ENCODE measurements at places on chromosomes 3 and 15.

DNA sequence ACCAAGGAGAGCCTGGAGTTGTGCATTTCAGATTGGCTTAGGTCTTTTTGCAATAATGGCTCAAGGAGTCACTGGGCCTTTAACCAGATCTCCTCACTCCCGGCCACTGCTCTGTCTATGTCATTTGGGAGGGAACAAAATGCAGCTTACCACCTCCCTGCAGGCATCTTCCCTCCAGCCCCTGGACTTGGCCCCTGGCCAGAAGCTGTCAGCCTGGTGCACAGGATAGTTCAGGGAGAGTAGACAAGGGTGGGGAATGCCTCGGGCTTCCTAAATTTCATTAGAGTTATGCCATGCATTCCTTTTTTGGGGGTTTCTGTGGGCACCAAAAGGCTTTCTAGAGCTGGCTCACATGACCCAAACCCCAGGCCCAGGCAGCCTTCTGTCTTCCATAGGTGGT is 70.2 kb upstream of the HRH1 start:
- no peak for DNase-seq

GRCh38 chr3:186506857-186507256 is 37.3 kb downstream of the CRYGS start:
- no peak for DNase-seq

DNA sequence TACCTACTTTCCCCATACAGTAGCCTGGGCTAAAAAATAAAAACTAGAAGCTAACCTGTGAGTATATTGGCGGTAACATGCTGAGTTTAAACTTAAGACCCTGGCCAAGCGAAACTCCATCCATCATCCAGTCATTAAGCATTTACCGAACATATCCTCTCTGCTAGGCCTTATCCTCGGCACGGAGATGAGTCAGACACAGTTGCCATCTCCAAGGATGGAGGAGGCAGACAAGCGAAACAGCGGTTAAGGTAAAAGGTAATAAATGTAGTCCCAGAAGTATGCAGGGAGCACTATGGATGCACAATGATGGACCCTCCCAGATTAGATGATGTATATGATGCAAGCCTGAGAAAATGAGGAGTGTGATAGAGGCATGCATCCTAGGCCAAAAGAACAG is 143.6 kb downstream of the RYR3 start:
- DNase-seq = no peak

DNA sequence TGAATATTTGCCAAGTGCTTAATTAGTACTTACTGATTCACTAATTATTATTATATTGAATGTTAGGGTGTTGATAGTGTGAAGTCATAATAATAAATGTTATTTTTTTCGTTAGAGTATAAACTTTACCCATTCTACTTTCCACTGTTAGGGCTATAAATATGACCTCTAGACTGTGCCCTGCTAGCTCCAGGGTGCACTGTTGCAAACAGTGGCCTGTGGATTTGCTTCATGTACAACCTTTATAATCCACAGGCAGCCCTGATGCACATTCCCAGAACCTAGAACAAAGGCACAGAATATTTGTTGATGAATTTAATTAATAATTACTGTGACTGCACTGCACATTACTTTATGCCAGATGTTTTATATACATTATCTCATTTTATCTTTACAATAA is 28.8 kb upstream of the LEKR1 start:
- DNase-seq = no peak

GRCh38 chr3:140731440-140732119 is 53.7 kb downstream of the TRIM42 start:
- DNase-seq = no peak

DNA sequence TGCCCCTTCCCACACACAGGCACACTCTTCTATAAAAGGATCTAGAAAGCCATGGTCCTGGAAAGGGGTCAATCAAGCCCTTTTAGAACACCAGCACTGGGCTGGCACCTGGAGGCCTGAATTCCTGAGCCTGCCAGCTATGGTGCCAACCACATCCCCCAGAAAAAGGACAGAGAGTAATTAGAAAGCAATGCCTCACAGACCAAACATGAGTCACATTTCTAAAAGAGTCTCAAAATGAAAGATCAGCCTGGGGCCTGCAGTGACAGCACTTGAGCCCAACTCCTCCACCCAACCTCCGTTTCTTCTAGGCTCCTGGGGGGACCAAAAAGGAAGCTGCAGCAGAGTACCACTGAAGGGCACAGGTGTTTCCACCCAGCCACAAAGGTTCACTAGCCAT is 14.1 kb downstream of the MYLK start:
- no peak for DNase-seq

DNA sequence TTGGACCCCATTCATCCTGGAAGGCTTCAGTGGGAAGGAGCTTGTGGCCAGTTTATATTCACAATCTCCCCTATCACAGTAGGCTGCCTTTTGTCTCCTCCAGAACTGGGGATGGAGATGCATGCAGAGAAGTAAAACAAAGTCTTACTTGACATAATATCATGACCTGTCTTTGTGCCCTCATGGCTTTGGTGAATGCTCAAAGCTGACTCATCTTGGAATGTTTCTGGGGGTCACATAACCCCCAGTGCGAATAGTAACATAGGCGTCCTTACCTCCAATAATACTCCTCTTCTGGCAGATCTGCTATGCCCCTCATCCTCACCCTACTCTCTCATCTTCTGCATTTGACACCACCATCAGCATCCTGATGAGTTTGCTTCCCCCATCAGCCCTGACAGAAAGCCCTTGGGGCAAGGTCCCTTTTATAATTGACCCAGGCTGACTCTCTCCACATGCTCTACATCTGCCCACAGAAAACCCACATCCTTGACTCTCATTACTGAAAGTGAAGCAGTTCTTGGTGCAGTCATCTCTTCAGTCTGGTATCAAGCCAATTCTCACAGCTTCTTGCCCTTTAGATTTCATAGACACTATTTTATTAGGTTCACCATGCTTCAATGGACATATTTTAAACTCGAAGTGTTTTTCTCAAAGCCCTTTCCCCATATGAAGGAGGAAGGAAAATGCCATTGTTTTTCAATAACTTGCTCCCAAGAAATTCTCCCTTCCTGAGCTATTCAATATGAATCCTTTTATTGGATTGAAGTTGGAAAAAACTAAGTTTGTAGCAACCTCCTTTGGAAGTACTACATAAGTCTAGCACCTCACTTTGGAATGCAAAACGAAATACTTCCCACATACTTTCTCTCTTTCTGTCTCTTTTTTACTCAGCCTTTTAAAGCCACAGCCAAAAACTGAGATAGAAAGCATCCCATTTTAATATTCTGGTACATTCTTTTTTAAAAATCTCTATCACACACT is 36.6 kb downstream of the OSTN start:
- DNase-seq = no peak

- no peak for DNase-seq
Observed at GRCh38 chr15:99657996-99658395, 75.2 kb downstream of the LYSMD4 start.

GRCh38 chr3:69174445-69174844 is 52.0 kb upstream of the LMOD3 start:
- DNase-seq = no peak

GRCh38 chr3:40396406-40396805 is 9.4 kb downstream of the ENTPD3 start:
- no peak for DNase-seq

GRCh38 chr15:36527235-36528162 is 51.9 kb upstream of the CDIN1 start:
- no peak for DNase-seq

- no peak for DNase-seq
Observed at GRCh38 chr3:141255846-141256261, 24.2 kb downstream of the PXYLP1 start.

DNA sequence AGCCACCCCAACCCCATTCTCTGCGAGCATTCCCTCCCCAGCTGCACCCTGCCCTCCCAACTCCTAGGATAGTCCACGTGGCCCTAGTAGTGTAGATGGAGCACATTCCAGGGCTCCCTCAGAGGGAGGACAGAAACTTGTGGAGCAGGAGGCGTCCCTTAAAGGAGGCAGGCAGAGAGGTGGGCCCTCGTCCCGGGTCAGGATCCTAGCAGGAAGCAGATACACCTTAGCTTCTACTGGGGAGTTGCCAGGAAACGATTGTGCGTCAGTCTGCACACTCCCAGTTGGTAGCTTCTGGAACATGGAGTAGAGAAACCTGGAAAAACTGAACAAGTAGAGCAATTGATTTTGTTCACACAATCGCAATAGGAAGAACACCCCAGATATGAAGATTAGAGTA is 43.9 kb upstream of the KLHL25 start:
- DNase-seq = no peak

DNA sequence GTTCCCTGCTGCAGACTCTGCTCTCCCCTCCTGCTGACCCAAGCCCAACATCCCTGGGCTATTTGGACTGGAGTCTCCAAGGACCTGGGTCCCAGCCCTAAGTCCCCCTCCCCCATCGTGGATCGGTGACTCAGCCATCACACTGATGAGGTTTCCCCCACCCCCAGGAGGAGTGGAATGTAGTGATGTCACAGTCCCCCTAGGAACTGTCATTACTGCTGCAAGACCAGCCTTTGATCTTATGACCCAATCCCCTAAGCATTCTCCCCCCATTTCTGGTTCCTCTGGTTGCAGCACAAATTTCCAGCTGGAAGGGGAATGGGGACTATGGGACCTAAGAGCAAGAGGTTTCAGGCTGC is 63.4 kb upstream of the CSPG4 start:
- peak; percentile 48 for DNase-seq

- no peak for DNase-seq
Observed at GRCh38 chr3:186922224-186922623, 8.1 kb upstream of the ST6GAL1 start.

- no peak for DNase-seq
Observed at GRCh38 chr3:69320871-69321271, 65.0 kb downstream of the FRMD4B start.

GRCh38 chr3:177603148-177603603 is 405.9 kb upstream of the TBL1XR1 start:
- DNase-seq = no peak

DNA sequence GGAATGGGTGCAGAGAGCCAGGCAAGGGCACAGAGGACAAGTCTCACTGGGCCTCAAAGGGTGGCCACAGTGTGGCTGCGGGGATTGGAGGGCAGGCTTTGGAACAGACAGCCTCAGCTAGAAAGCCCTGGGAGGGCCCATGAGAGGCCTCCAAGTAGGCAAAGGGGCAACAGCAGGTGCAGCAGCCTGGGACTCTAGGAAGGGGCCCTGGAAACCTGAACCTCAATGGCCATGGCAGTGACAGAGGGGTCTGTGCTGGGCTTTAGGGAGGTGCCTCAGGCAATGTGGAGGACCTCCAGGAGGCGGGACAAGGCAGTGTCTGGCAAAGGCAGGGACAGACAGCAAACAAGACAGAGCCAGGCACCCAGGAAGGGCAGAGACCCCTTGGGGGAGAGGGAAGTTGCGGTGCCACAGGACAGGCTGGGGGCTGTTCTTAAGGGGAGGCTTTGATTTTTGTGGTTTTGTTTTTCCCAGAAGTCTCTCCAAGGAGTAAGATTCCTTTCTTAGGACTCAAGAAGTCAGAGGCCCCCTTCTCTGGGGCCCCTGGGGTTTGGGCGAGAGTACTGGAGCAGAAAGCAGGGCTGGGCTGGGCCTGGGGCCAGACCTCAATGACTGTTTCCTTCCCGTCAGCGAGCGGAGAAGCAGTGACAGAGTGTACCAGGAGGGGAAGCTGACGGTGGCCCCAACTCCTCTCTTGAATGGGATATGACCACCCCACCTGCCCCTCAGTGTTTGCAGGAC is 9.7 kb downstream of the STOML1 start:
- peak; percentile 93 for DNase-seq

DNA sequence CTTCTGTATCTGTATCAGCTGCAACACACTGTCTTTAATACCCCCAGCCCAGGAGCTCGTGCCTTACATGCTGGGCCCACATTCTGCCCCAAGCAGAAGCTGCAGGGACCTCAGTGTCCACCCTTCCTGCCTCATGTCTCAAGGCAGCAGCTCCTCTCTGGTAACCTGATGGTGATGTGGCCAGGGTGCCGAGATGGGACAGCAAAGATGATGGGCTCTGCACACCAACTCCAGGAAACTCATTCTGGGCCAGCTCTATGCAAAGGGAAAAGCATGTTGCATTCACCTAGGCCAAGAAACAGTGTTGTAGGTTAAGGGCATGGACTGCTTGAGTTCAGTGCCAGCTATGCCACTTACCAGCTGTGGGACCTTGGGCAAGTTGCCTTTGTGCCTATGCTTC is 79.5 kb upstream of the PRR23C start:
- no peak for DNase-seq

DNA sequence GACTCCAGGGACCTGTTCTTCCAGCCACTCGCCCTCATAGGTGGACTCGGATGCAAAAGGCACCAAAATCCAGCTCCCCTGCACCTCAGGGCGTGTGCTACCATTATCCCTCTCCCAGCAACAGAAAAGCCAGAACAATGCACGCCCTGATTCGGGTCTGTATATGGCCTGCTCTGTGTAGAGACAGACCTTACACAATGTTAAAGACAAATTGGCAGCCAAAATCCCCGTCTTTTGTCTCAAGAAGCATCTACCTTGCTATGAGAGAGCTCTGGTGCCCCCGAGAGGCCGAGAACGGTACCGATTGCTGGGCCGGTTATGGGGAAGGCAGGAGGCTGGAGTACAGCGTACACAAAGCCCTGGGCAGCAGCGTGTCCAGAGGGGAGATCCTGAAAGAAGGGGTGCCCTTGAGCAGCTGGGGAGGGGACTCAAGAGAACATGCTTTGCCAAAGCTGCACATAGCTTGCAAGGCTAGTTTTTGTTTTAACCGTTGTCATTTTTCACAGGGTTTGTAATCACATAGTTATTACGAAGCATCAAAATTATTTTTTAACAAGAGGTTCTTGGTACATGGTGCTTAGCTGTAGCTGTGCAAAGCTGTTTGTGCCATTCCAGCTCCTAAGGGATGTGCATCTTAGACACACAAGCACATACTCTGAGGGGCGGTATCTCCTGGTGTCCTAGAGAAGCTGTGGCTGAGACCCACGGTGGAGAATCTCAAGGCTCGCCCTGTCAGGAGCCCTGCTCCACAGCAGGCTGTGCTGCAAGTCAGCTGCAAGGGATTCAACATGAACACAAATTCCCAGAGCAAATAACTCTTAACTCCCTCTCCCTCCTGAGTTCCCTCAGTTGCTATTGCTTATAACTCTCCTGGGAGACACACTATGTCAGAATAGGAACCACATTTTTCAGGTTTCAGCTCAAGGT is 461.5 kb upstream of the PPP2R3A start:
- peak; percentile 27 for DNase-seq

GRCh38 chr3:24538891-24539290 is 44.2 kb upstream of the THRB start:
- DNase-seq = no peak

DNA sequence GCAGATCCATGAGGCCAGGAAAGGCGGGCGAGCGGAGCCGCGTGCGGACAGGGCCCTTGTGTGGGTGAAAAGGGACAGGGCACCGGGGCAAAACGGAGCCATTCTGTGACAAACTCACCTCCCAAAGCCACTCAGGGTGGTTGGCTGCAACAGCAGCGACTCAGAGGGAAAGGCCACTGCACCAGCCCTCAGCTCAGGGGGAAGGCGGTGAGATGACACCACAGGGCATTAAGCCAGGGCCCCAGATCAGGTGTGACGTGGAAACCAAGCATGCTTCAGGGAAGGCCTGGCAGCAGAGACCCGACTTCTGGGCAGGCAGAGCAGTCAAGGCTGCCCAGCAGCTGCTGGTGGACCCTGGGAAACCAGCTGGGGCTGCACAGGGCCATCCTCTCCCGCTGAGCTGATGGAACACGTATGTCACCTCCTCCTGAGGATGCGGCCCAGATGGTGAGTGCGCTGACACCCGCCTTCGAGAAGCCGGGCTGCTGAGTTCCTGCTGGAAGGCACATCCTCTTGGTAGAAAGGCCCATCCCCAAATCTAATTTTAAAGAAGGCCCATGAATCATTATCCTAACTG is 82.3 kb downstream of the CHSY1 start:
- no peak for DNase-seq

- no peak for DNase-seq
Observed at GRCh38 chr3:85258819-85259218, 300.0 kb downstream of the CADM2 start.

GRCh38 chr15:68623301-68623892 is 44.6 kb downstream of the CORO2B start:
- DNase-seq = no peak

Measured in fibroblast of skin of left biceps (primary cell).